Spleen (tissue), 13 donors: ENCODE measurements at places on chromosomes 16 and 17. TPM values are rescaled to one million over a fixed set of nuclear protein-coding genes. Genes with fewer than 3 reads are reported as not detected.
A peak's percentile ranks its signal among the peaks of the same experiment; 100 is the strongest.

DNA sequence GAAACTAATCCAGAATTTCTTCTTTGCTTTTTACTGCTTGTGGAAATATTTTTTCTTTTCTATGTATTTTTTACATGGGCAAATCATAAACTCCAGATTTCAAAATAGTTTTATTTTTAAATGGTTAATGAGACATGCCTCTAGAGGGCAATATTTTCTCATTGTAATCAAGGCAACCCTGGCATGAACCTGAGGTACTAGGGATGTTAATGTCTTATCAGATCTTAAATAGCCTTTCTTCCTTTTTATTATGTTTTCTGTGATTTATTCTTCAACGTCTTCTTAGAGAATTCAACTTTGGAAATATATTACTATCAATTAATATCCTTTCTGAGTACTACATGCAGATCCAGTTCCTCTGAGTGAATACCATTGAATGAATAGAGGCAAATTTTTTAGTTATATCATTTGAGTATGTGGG lies 324.7 kb downstream of the BCAS3 start:
- no peak for DNase-seq

DNA sequence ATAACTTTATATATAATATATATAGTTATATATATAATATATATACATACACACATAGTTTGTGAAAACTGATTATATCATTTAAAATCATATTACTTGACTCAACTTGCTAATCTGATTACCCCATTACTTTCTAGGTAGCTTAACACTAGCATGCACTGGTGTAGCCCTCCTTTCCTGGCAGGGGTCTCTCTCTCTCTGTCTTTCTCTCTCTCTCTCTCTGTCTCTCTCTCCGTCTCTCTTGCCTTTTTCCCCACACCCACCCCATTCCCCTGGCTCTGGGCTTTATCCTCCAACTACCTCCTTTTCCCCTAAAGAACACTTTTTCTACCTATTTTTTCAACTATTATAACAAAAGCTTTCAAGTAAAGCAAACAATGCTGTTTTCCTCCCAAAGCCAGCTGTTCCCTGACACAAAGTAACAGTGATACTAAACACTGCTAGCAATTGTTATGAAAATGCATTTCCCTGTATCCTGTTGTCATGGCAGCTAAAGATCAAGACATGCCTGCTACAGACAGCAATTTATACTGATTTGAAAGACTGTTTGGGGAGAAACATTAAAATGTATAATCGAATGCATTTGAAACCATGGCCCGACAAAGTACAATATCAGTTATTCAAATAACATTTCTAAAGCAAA lies 89.4 kb downstream of the CHD9NB start:
- no peak for DNase-seq

- peak; percentile 52 for DNase-seq
Measured at GRCh38 chr16:3486506-3487215, 8.6 kb downstream of the C16orf90 start.

GRCh38 chr17:40312131-40312731 lies 3.3 kb downstream of the RARA start:
- no peak for DNase-seq

DNA sequence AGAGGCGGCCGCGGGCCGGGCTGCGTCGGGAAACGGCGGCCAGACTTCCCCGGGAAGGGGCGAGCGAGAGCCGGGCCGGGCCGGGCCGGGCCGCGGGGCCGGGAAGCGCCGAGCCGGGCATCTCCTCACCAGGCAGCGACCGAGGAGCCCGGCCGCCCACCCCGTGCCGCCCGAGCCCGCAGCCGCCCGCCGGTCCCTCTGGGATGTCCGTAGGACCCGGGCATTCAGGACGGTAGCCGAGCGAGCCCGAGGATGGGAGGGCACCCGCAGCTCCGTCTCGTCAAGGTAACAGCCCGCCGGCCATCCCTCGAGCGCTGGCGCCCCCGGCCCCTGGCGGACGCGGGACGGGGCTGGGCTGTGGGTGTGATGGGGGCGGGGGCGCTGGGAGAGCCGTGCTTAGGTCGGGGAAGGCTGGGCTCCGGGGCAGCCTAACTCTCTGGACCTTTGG lies at the start of gene CRHR1:
Gene CRHR1, plus strand, starts transcription at position 28 of the 448 bp plus-strand sequence. Its CDS starts 225 bp downstream, at position 253.
- no peak for DNase-seq

DNA sequence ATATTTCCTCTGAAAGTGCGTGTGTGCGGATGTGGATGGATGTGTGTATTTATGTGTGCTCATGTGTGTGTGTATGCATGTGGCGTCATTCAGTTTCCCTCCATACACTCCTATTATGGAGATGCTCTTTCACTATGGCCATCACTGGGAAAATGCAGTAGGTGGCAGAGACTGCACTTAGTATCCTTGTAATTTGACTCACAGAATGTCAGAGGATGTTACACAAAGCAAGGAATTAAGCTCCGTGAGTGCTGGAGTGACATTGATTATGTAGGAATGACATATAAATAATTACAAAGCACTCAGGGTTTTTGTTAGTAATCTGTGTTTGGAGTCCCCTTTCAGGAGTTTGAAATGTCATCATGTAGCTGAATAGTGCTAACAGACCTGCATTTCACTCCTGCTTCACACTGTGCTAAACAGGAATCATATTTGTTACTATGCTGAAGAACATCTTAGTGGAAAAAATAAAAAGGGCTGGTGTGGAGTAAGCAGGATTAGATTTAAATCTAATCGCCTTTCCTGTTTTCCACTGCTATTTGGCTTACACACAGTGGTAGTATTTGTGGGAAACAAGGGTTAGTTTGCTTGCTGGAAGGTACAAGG lies 59.6 kb downstream of the HS3ST4 start:
- DNase-seq = no peak

DNA sequence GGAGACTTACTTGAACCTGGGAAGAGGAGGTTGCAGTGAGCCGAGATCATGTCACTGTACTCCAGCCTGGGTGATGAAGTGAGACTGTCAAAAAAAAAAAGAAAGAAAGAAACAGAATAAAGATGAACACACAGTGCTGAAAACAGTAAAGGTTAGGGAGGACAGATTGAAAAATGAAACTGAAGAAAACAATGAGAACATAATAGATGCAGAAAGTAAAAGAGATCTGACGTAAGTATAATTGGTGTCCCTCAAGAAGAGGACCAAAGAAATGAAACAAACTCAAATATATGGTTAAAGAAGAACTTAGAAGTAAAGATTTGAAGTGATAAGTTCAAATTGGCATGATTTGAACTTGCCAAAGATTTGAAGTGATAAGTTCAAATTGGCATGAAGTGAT lies 7.1 kb downstream of the DCAF7 start:
- DNase-seq = no peak

Gene EEF2K
- 37.7 TPM for total RNA-seq

DNA sequence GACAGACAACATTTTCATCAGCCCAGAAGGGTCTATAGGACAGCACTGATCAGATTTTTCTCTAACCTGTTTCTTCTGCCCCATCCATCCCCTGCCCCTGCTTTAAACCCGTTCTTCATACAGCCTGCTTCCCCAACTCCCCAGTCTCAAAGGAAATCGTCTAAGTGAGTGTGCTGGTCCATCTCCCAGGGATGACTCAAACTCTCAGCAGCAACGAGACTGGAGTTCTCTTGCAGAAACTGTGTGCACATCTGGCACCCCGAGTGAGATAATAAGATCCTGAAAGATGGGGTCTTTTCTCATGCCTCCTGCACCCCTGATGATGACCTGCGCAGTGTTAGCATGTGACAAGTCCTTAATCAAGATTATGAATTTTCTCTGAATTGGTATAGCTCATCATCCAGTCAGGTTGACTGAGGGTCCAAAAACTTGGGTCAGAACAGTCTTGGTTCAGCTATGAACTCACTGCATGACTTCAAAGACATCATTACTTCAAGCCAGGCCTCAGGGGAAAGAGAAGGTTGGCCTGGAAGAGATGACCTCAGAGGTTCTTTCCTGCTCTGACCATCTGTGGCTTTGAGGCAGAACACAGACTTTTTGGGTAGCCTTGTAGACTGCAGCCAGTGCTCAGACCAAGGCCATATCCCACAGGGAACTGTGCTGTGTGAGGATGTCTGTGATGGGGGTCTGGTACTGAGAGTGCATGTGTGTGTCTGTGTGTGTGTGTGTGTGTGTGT lies 117.9 kb downstream of the SPACA3 start:
- no peak for DNase-seq

Gene CRYBA1
- total RNA-seq = not detected

Gene EVPLL
- not detected for total RNA-seq

- no peak for DNase-seq
Measured at GRCh38 chr17:13646411-13646810, 44.7 kb upstream of the HS3ST3A1 start.

DNA sequence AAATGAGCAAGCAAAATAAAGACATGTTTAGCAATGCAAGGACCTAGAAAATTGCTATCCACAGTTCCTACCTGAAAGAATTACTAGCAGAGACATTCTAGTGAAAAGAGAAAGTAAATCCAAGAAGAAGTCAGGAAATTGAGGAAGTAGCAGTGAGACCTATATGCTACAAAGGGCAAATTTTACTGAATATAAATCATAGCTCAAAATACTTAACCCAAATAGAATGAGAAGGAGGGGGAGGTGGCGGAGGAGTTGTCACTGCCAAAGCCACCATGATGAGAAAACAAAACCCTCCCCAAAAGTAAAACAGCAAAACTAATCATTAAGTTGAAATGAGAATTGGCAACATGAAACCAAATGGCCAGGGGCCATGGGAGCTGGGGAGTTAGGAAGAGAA lies 39.3 kb downstream of the PITPNM3 start:
- DNase-seq = no peak

Gene NBR1
- total RNA-seq = 95.1 TPM

Gene BICDL2
- 0.34 TPM for total RNA-seq

DNA sequence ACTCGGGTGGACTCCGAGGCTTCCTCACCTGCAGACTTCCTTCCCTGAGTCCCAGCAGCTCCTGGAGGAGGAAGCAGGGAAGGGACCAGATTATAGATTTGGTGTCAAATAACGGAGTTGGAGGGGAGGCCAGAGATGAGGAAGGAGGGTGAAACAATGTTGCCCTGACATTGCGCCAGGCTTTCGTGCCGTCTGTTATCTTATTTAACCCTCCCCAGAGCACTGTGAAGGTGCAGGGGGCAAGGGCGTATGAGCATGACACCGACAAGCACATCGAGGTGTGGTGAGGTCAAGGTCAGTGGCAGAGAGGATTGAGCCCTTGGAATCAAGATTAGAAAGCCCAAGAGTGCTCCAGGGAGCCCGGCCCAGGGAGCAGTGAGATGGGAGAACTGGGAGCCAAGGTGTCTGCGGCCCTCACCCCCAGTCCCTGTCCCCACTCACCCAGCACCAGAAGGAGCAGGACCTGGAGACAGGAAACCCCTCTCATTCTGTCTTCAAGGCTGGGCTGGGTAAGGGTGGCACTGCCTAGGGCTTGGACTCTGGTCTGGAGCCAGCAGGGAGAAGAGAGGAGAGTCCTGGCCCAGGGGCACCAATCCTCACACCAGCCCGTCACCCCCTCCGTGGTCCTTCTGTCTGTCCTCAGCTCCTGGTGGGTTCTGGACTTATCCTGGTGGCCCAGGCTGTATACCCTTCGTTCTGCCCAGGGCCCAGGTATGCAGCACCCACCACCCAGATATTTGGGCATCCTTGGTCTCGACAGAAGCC lies 1.1 kb downstream of the PRSS33 start:
- DNase-seq = peak; percentile 54

Gene CA7
- not detected for total RNA-seq

Gene AIPL1
- total RNA-seq = not detected

Gene ACSM5
- 8.8 TPM for total RNA-seq

Gene SLC13A2
- total RNA-seq = not detected

DNA sequence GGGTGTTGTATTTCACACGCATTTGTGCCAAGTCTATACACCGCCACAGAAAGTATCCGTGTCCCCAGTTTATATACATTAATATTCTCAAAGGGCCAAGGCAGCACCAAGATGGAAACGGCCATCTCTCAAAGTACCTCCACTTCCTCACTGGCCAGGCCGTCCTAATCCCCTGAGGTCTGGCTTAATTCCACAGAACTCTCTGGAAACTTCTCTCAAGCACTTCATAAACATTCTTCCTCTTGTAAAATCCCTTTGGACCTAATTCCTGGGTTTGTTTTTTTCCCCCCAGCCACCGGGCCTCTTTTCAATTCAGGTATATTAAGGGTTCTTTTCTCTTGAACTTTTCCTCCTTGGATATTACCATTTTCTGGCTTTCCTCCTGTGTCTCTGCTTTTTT lies 5.1 kb upstream of the ERN1 start:
- DNase-seq = no peak

- DNase-seq = no peak
Measured at GRCh38 chr16:71669926-71670536, 44.0 kb downstream of the MARVELD3 start.

- no peak for DNase-seq
Measured at GRCh38 chr16:12086822-12087221, 110.3 kb downstream of the SNX29 start.

DNA sequence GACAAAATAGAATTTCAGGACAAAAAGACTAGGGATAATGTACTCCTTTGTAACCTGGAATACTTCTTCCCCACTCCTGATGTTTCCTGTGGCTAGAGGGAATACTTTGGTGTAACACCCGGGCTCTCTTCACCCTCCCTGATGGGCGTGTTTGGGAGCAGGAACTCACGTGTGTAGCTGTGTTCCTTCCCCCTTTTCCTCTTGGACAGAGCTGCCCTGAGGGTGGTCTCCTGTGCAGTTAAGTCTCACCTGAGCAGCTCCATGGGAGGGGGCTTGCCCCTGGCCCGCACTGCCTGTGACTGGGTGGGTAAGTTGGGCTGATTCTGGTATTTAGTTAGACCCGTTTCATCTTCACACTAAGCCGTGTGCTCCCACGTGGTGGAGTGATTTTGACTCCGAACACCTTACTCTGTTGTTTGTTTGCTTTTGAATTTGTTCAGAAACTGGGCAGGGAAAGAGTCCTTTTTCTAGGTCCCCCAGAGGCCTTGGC lies 87.9 kb downstream of the OR1D5 start:
- DNase-seq = no peak

GRCh38 chr16:26645614-26646013 lies 421.1 kb upstream of the C16orf82 start:
- DNase-seq = no peak
